ENCODE measurements at places on chromosomes 12 and 14.

DNA sequence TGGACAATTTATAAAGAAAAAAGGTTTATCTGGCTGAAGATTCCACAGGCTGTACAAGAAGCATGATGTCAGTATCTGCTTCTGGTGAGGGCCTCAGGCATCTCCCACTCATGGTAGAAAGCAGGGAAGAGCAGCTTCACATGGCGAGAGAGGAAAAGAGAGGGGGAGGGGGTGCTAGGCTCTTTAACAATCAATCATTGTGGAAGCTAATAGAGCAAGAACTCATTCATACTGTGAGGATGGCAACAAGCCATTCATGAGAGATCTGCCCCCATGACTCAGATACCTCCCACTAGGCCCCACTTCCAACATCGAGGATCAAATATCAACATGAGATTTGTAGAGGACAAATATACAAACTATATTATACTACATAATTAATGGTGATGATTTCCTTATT, 361.9 kb upstream of the FAR2 start:
- DNase-seq, result no peak

GRCh38 chr12:131131808-131132117, 178.1 kb downstream of the ADGRD1 start:
- no peak for DNase-seq

DNA sequence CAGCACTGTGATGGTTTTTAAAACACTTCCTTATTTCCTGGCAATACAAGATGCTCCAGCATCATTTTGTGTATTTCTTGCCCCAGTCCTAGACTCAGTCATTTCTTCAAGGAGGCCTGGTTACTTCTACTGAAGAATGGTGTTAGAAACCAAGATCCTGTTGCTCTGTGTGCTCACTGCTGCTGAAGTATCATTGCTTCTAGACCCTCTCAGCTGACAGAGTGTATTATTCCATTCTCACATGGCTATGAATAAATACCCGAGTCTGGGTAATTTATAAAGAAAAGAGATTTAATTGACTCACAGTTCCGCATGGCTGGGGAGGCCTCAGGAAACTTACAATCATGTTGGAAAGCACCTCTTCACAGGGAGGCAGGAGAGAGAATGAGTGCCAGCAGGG, 14.9 kb upstream of the SERPINA6 start:
- DNase-seq, result no peak

- DNase-seq, result no peak
Observed at GRCh38 chr12:65126482-65126881, 5.4 kb upstream of the WIF1 start.

GRCh38 chr12:117151403-117152031, 38.8 kb downstream of the FBXO21 start:
- no peak for DNase-seq

DNA sequence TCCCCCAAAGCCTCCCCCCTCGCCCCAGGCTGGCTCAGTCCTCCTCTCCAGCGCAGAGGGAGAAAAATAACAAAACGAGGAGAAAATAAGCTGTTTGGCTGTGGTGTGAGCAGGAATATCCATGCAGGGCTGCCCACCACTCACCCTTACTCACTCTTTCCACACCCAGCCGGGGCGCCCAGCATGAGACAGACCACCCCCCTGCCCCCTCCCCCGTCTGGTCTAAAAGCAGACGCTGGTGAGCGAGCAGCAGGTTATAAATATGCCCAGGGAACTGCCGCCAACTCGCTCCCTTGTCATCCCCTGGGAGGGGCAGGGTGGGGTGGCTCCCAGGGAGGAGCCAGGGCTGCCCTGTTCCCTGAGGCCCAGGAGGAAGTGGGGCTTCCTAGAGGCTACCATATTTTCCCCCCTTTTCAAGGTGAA, 7.4 kb downstream of the WNT1 start:
- DNase-seq, result no peak

DNA sequence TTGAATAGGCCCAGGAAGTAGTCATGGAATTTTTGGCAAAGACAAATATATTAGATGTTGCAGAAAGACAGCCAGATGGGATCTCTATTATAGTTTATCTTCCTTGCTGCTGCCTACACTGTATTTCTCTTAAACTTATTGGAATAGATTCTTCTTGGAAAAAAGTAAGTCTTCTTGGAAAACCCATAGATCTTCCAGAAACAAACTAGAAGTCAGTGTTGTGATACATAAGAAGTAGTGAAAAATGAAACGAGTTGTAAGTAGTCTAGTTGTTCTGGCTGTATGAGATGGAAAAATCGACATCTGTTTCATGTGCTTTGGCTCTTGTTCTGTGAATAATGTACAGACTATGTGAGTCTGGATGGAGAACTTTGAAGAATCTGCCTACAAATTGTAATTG, 29.0 kb downstream of the GLIPR1L2 start:
- DNase-seq, result no peak

DNA sequence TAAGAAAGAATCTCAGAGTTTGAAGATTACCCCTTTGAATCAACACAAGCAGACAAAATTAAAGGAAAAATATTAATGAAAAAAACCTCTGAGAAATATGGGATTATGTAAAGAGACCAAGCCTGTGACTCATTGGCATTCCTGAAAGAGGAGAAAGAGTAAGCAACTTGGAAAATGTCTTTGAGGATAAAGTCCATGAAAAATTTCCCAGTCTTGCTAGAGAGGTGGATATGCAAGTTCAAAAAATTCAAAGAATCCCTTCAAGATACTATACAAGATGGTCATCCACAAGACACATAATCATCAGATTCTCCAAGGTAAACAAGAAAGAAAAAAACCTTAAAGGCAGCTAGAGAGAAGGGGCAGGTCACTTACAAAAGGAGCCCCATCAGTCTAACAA, 13.3 kb downstream of the SLCO1B1 start:
- no peak for DNase-seq

- peak; percentile 56 for DNase-seq
Observed at GRCh38 chr14:99203080-99203479, 68.9 kb downstream of the BCL11B start.

DNA sequence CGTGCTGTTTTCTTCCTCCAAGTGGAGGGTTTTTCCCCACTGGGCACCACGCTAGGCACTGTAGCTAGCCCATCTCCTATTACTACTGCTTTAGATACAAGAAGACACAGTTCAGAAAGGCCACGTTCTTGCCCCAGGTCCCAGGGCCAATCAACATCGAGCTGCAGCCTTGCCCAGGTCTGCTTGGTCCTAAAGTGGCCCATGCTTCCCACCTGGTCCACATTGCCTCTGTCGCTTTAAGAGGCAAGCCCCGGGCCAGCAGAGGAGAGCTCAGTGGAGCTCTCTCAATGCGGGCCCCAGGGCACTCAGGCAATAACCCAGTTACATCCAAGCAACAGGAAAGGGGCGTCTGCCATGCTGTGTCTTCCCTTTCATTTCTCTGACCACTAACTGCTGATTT, 148.1 kb downstream of the CALM1 start:
- DNase-seq, result no peak

DNA sequence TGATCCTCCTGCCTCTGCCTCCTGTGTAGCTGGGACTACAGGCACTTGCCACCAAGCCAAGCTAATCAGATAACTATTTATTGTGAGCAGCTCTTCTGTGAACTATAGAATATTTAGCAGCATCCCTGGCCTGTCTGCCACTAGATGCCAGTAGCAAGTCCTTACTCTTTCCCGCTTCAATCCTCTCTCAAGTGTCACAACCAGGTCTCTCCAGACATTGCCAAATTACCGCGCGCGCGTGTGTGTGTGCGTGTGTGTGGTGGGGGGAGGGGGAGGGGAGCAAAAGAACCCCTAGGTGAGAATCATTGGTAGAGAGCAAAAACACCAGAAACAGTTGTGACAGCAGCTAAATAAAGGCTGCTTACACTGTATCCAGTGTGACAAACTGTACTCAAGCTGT, 49.9 kb downstream of the PPP2R5E start:
- peak; percentile 33 for DNase-seq

DNA sequence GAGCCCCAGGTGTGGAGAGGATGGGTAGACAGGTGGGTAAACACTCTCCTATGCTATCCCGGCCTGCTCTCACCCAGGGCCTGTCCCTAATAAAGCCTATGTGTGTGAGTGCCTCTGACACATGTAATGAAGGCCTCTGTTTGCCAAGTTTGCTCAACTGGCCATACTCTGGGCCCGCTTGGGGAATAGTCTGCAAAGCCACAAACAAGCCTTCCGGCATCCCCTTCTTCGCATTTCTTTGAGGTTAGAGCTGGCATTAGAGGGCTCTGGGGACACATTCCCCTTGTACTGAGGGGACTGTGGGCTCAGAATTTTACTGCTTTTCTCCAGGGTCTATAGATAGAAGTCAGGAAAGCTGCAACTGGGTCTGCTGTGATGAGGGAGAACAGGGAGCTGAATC, 240.5 kb downstream of the C12orf75 start:
- DNase-seq, result no peak

GRCh38 chr12:19959353-19959752, 409.0 kb upstream of the PDE3A start:
- DNase-seq, result no peak

DNA sequence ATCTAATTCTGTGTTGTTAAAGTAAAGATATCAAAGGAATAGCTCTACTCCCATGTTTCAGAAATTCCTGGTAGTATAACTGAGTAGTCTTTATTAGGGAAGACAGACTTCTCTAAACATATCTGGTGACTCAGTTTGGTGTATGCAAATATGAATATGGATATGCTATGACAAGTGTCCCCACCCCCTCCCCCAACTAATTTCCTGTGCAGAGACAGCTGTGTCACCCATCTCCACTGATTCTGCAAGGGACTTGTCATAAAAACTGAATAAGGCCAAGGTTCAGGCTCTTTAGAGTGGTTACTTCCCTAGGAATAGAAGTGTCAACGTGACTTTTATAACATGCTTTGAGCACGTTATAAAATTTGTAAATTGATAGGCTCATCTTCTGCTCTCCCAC, 429.1 kb downstream of the DAD1 start:
- DNase-seq, result no peak

GRCh38 chr14:26791117-26791806, 193.4 kb upstream of the NOVA1 start:
- DNase-seq, result no peak

DNA sequence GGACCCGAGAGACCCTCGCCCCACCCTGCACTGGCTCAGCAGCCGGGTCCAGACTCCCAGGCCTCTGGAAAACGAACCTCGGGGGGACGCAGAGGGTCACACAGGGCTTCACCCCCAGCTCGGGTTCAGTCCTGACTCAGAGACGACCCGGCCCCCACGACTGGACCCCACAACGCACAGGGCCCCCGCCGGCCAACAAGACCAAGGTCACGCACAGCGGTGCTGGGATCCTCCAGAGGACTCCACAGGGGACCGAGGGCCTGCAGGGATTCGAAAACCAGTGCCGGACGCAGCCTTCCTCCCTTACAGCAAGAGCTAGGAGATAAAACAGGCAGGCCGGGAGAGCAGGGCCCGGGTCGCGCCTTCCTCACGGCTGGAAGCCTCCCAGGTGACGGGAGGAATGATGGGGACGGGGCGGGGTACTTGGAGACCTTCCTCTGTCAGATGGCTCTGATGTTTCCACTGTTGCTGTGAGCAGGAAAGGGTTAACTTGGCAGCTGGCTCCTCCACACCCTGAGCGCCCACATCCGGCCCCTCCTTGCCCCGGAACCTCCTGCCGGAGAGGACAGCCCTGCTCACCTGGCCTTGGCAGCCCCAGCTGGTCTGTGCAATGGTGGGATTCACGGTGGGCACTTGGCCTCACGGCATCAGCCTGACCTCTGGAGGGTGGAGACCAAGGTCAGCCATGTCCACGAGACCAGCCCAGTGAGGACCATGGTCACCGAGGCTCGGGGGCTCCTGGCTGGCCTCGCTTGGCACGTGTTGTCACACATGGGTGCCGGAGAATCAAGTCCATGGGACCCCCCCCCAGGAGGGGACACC, 46.2 kb downstream of the GALNT9 start:
- no peak for DNase-seq

DNA sequence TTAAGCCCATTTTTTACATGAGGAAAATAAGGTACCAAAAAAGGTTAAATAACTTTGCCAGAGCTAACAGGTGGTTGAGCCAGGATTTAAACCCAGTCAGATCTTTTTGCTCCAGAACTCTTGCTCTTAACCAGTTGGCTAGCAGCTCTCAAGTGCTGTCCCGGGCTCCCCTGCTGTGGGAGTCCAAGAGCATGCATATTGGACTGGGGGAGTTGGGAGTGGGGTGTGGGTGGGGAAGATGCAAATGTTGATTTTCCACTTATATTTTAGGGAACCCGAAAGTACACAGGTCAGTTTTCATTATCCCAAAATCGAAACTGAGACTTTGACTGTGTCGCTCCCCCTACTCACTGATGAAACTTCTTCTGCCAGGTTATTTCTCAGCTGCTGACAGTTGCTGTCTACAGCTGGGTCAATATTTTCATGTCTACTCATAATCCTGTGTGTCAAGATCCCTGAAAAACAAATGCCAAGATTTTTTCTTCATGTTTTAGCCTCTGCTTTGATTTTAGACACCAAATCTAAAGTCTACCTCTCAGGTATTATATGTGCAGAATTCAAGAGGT, 172.3 kb upstream of the TMPO start:
- no peak for DNase-seq

- DNase-seq, result no peak
Observed at GRCh38 chr14:91957876-91958313, 10.4 kb upstream of the FBLN5 start.

- DNase-seq, result no peak
Observed at GRCh38 chr14:85300107-85300506, 229.8 kb upstream of the FLRT2 start.

DNA sequence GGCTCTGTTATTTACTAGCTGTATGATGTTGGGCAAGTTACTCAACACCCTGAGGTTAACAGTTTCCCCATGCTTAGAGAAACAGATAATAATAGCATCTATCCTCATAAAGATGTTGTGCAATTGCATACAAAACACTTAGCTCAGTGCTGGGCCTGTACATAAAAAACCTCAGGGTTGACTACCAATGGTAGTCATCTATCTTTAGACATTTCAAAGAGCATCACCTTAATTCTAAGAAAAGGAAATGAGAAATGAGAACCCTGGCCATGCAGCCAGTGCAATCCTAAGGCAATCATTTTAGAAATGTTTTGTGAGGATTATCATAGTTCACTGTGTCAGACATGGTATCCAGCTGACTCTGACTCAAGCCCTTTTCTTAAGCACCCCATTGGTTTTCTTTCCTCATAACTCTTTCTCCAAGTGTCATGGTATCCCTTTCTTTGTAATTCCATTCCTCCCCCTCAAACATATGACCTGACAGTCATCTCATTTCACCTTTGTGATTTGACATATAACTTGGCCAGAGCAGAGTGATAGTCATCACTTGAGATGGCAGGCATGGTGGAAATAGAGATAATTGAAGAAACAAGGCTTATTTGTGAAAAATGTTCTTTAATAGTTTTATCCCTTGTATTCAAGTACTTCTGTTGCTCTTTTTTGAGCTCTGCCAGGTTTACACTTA, 29.5 kb upstream of the OSBPL8 start:
- DNase-seq, result no peak

GRCh38 chr12:65943388-65944137, 119.3 kb downstream of the HMGA2 start:
- DNase-seq, result peak; percentile 65

- DNase-seq, result peak; percentile 75
Observed at GRCh38 chr12:81758421-81759189, 545 bp downstream of the PPFIA2 start.

- no peak for DNase-seq
Observed at GRCh38 chr12:89574736-89575208, 48.9 kb upstream of the POC1B start.

- DNase-seq, result no peak
Observed at GRCh38 chr12:124533456-124533855, 34.0 kb downstream of the NCOR2 start.

GRCh38 chr12:121774968-121775474, 18.5 kb downstream of the RHOF start:
- DNase-seq, result no peak
